ENCODE measurements at places on chromosomes 7 and 10. TPM values are rescaled to one million over a fixed set of nuclear protein-coding genes. Genes with fewer than 3 reads are reported as not detected.

GRCh38 chr10:45425621-45426563 is 51.9 kb downstream of the ALOX5 start:
- peak; percentile 36 for DNase-seq

DNA sequence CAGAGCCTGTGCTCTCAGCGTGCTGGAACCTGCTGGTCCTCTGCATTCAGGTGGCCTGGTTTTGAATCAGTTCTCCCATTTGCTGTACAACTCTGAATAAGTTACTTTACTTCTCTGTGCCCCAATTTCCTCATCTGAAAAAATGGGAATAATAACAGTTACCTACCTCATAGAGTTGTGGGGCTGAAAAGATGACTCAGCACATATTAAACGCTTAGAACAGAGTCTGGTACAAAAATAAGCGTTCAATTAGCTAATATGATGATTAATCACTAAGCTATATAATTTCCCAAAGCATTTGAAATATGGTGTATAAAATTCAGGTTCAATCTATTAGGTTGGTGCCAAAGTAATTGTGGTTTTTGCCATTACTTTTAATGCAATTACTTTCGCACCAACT is 259.1 kb downstream of the PRPF18 start:
- no peak for DNase-seq

DNA sequence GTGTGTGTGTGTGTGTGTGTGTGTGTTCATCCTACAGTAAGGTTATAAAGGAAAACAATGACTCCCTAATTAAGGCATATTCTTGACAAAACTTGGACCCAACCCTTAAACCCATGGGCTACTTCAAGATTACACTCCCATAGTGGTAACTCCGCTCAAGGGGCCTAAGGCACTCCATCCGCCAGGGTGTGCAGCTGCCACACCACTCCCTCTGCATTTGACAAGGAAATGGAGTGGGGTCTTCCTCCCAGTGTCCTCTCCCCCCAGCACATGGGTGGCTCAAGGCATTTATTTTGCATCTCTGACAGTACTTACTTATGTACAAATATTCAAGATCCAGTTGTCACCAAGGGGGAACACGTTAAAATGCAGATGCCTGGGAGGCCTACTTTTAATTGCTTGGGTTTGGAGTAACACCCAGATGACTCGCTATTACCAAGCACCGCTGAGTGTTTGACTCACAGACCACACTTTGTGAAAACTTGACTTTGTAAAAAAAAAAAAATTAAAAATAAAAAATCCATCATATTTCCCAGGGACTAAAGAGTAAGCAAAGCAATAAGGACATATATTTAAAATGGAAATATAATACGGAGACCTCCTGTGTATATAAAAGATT is 53.0 kb upstream of the AGR3 start:
- no peak for DNase-seq

GRCh38 chr7:106840342-106840741 is 24.7 kb upstream of the PIK3CG start:
- no peak for DNase-seq

DNA sequence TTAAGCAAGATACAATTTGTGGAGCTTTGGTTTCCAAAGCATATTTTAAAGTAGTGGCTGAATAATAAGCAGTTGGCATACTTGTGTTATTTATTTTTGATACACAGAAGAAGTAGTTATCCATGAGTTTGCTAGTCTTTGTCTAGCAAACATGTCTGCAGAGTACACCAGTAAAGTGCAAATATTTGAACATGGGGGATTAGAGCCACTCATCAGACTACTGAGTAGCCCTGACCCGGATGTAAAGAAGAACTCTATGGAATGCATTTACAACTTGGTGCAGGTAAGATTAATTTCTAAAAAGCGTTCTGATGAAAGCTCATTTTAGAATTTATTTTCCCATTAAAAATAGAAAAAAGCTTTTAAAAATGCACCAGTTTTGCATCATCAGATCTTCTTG is 31.4 kb downstream of the ARMC3 start:
- DNase-seq, result no peak

DNA sequence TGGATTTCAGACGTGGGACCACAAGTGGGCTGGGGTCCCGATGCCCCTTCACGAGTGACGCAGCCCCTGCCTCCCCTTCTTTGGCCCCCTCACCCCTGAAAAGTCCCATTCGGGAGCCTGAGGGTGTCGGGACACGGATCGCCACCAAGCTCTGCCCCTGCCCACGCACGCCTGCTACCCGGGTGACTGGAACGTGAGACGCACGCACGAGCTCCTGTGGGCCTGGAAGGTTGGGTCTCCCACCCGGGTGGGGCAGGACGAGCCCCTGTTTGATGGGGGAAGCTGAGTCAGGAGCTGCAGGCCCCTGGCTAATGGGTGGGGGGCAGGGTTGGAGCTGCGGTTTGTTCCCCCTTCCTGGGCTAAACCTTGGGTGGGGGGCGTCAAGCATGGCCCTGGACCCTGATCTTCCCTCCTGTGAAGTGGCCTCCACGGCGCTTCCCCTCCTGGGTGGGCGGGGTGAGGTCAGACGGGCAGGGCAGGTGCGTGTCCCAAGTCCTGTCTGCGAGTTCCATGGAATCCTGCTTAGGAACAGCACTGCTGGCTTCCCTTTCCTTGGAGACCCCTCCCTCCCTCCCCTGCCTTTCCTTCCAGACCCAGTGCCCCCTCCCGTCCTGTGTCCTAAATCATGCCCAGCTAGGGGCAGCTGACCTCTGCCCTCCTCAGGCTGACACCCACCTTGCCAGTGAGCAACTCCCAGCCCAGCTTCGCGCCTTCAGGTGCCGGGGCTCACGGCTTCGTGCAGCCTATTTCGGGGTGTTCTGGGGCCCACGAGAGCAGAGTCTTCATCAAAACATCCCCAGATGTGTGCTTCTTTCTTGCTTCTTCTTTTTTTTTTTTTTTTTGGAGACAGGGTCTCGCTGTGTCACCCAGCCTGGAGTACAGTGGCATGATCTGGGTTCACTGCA is 5.3 kb upstream of the TMEM184A start:
- no peak for DNase-seq

GRCh38 chr10:75616874-75617478 is 185.6 kb downstream of the LRMDA start:
- DNase-seq, result no peak

GRCh38 chr7:15495170-15495569 is 66.6 kb downstream of the AGMO start:
- DNase-seq, result no peak

DNA sequence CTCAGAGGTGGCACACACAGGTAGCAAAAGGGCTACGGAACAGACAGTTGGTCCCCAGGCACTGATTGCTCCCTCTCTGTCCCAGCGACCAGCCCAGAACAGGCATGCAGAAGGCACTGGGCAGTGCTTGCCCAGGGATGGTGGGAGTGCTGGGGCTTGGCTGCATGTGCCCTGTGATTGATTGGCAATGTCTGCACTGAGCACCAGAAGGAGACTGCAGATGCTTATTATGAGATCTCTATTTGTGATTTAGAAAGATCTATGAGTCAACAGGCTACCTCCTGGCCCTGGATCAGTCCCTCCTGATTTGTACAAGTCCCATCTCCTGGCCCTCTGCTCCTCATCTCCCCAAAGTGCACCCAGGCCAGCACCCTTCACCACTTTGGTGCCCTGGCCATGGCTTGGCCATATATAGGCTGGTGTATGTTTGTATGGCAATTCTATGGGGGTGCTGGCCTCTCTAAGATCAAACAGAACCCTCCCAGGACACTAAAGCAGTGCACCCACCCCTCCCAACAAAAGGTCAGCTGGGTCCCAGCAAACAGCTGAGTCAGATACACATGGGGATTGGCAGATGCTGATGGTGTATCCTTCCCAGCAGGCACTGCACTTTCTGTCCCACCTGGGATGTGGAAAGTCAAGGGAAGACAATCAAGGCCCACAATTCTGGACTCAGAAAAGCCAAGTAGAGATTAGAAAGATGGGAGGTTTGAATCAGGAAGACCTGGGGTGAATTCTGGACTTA is 30.9 kb downstream of the CAMK2B start:
- DNase-seq, result no peak

Gene PRLHR
- not detected for polyA plus RNA-seq

Gene PTF1A
- not detected for polyA plus RNA-seq

Gene GPR22
- polyA plus RNA-seq, result not detected

Gene BAMBI
- 23.2 TPM for polyA plus RNA-seq
